Stimulated activated CD4-positive, alpha-beta T cell treated with anti-CD3 and anti-CD28 coated beads, Interleukin-4, amount 100 ng/mL, for 48 hours (primary cell): ENCODE measurements at places on chromosomes 11 and 22.

GRCh38 chr11:111301004-111301841 is 2.9 kb downstream of the POU2AF3 start:
- DNase-seq, result no peak

GRCh38 chr11:8138526-8138925 is 30.3 kb downstream of the RIC3 start:
- DNase-seq, result no peak

GRCh38 chr11:76604626-76605241 is 65.8 kb downstream of the LRRC32 start:
- no peak for DNase-seq

- DNase-seq, result no peak
Measured at GRCh38 chr22:22408731-22409696, 99.5 kb downstream of the ZNF280B start.

DNA sequence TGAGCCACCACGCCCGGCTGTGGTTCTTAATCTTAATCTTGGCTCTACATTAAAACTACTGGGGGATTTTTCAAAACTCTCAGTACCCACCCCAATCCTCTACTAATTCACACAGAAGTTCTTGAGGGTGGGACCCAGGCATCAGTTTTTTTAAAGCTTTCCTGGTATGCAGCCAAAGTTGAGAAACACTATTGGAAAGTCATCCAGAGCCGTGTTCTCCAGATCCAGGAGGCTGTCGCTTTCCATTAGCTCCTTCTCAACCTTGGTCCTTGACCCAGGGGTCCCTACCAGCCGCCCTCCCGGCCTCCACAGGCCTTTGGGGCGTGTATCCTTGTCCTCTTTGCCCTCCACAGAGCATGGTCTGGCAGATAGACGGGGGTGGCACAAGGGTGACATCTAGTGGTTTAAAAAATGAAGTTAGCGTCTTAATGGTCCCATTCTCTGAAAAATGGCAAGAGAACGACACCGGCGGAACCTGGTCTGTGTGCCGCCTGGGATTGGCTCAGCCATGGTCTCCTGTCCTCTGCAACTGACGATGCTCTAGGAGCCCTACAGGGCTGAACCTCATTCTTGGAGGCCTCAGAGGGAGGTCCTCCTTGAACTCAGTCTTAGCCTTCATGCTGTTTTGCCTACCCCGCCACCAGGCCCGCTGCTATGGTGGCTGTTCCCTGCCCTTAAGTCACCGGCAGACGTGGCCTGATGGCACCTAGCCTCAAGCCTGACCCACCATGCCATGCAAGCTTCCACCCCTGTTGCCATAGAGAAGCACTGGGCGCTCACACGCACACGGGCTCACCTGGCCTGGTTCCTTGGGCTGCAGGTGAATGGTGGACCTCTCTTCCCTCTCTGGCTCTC is 152.0 kb upstream of the SYN3 start:
- DNase-seq, result peak; percentile 2

GRCh38 chr22:23282089-23282501 is 101.8 kb downstream of the BCR start:
- no peak for DNase-seq

- DNase-seq, result no peak
Measured at GRCh38 chr11:72233773-72234513, 9.4 kb downstream of the INPPL1 start.

DNA sequence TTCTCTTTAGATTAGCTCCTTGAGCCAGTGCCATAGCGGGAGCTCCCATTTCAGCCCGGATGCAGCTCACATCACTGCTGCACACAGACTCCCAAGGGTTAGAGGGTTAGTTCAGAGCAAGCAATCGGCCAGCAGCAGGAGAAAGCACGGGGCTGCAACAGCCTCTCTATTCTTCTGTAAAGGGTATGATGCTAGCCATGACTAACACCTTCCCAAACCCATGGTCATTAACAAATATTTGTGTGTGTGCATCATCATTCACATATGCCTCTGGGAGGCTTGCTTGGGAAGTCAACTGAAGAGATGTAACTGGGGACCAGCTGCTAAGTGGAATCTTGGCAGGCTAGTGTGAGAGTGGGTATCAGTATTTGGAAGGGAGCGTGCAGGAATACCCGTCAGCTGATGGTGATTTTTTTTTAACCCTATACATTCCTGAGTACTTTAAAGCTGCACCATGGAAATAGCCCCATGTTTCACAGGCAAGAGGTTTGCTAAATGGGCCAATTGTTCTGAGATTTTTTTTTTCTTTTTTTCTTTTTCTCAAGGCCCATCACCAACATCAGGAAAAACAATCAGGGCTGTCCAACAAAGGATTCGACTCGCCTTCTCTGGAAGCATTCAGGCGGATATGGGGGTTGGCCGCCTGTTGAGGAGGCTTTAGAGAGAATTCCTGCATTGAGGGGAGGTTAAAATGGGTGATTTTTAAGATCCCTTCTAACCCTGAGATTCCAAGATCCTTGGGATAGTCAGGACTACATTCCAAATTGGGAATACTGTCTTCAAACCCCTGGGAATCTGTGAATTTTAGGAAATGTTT is 33.2 kb upstream of the CCDC89 start:
- no peak for DNase-seq

DNA sequence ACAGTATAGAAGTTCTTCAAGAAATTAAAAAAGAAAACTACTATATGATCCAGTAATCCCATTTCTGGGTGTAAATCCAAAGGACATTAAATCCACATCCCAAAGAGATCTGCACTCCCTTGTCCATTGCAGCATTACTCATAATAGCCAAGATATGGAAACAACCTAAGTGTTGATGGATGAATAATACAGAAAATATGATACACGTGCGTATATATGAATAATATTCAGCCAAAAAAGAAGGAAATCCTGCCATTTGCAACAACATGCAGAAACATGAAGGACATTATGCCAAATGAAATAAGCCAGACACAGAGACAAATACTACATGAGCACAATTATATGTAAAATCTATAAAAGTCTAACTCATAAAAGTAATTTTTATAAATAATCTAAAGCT is 306.3 kb upstream of the ANO3 start:
- no peak for DNase-seq

GRCh38 chr22:42646569-42647525 is 2.3 kb downstream of the CYB5R3 start:
- DNase-seq, result no peak

- DNase-seq, result no peak
Measured at GRCh38 chr11:123086305-123086704, 24.4 kb upstream of the HSPA8 start.

- DNase-seq, result no peak
Measured at GRCh38 chr22:50004918-50005317, 7.6 kb downstream of the IL17REL start.

GRCh38 chr11:100141201-100141600 is 545.9 kb upstream of the ARHGAP42 start:
- no peak for DNase-seq

- DNase-seq, result no peak
Measured at GRCh38 chr11:69204941-69205742, 49.4 kb downstream of the SMIM38 start.

DNA sequence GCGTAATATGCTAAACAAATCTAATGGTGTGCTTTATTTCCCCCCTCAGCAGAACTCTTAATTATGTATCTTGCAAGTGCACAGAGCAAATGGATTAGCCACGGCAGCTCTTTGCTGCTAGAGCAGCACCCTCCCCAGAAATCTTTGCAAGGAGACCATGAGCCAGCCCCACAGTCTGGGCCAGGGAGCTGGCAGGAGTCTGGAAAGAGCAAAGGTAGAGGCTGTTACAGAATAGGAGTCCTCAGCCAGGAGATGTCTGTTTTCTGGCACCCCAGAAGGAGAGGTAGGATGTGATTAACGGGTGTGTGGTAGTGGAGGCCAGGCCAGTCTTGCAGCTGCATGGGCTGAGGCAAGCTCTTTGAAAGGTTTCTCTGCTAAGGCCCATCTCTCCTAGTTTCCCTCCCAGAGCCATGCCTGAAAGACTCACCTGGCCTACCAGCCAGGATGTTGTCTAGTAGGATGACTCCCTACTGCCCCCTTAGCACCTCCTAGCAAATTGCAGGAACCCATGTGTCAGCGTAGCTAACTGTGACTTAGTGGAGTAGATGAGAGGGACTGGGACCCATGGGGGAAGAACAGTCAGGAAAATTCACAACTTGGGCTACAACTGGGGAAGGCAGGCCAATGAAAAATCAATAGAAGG is 557.2 kb downstream of the BUD13 start:
- no peak for DNase-seq

GRCh38 chr11:67266449-67267187 is at the start of gene GRK2:
Gene GRK2, plus strand, starts transcription at chr11:67266473. Its CDS starts 227 bp downstream, at chr11:67266700.
- DNase-seq, result no peak

- DNase-seq, result no peak
Measured at GRCh38 chr22:26673486-26673885, 16.1 kb downstream of the MIAT start.

DNA sequence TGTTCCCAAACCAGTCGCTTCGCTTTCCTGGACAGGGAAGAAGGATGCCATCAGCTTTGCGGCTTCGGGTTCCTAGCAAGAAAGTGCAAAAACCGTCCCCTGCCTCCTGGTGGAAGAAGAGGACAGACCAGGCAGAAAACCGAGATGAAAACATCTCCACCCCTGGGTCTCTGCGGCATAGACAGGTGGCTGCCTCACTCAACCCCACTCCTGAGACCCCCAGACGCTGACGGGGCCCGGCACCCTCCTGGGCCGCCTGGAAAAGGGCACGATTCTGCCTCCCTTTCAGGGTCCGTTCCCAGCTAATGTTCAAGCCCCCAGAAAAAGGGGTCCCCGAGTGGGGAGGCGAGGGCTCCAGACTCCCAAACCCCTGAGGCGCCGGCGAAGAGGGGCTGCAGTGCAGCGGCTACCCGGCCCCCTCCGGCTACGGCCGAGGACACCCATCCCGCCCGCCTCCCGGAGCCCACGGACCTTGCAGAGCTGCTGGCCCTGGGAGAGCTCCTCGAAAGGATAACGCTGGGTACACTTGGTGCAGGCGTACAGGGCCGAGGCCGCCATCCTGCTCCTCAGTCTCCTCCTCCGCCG is 569 bp downstream of the FAM76B start:
- DNase-seq, result peak; percentile 8

DNA sequence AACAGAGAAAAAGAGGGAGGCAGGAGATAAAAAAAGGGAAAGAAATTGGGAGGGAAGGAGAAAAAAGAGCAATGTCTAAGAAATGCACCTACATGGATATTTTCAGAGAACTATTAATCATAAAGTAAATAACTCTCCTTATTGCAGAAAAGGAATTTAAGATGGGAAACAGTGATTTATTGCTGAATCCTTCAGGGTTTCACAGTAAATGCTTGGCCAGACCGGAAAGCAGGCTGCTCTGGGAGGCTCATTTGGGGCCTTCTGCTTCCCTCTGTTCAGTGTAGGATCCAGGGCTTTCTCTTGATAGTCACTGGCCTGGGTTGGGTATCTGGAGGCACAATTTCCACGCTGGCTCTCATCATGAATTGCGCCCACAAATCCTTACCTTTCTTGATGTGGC is 324.3 kb upstream of the SORL1-AS1 start:
- DNase-seq, result no peak

DNA sequence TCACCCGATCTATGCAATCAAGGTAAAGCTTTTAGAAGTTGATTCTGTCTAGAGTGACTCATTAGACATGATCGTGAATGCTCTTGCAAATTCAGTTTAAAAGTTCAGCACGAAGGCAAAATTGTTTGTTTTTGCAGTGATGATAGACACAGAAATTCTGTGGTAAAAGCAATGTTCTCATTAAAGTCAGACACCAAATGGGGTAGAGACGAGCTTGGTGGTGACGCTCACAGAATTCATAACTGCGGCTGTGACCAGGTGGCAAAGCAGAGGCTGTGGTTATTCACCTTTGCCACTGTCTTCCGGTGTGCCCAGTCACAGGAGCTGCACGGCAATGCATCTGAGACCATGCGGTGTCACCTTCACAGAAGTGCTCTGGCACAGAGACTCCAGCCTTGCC is 83.4 kb downstream of the WNT7B start:
- no peak for DNase-seq

DNA sequence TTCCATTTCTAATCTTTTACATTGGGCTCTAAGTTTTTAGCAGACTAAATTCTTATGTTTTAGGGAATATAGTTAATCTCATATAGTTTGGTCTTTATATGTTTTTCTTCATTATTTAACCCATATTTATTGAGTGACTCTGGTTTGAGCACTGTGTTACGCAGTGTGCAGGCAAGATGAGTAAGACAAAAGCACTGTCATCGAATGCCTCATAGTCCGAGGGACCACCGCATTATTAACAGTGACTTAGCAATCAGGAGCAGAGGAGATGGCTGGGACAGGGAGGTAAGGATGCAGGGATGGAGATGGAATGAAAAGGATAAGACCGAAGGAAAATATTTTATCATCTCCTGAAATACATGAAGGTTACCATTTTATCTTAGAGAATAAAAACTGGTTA is 65.2 kb upstream of the CTSC start:
- DNase-seq, result no peak

- DNase-seq, result peak; percentile 52
Measured at GRCh38 chr22:22787786-22788459, 99.7 kb upstream of the IGLL5 start.

DNA sequence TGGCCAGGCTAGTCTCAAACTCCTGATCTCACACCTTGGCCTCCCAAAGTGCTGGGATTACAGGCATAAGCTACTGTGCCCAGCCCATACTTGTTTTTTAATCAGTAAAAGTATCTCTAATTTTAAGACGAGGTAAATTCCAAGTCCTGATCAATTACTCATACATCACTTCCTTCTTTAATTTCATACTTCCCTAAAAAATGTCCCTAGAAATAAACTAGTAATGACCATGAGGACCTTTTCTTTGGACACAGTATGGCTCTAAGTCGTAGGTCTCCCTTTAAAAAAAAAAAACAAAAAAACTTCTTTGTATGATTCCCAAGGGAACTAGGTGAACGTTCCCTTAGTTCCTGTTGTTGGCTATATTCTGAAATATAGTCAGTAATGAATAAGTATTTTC is 29.8 kb downstream of the NUP98 start:
- DNase-seq, result no peak

GRCh38 chr11:39571081-39571480 is 1888.4 kb downstream of the LRRC4C start:
- no peak for DNase-seq

- DNase-seq, result no peak
Measured at GRCh38 chr11:17395978-17396377, 7.5 kb upstream of the KCNJ11 start.

- DNase-seq, result no peak
Measured at GRCh38 chr11:104206936-104207335, 43.0 kb upstream of the PDGFD start.

DNA sequence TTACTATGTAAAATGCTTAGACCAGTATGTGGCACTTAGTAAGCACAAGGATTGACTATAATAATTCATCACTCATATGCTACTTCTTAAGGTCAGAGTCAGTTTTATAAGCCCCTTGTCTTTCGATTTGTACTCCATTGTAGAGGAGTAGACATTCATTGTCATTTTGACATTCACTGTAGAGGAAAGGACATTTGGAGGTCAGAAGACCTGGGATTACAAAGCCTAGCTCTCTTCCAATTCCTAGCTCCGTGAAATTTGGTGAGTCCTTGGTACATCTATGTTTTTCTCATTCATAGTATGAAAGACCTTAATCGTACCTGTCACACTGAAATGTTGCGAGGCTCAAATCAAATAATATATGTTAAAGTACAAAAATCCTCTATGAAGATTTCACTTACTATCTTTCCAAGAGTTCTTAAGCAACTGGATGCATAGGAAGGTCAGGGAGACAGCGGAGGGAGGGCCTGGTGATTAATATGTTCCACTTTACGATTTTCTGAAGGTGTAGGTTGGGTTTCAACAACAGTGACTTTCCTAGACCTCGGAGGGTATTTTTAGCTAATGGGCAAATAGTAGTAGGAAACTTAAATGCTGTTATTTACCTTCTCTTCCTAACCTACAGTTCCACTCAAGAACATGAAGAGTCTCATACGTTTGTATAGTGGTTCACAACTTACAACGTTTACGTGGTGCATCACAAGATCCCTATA is 1.4 kb upstream of the EMSY start:
- no peak for DNase-seq
